ENCODE measurements at places on chromosomes 1 and 21.

DNA sequence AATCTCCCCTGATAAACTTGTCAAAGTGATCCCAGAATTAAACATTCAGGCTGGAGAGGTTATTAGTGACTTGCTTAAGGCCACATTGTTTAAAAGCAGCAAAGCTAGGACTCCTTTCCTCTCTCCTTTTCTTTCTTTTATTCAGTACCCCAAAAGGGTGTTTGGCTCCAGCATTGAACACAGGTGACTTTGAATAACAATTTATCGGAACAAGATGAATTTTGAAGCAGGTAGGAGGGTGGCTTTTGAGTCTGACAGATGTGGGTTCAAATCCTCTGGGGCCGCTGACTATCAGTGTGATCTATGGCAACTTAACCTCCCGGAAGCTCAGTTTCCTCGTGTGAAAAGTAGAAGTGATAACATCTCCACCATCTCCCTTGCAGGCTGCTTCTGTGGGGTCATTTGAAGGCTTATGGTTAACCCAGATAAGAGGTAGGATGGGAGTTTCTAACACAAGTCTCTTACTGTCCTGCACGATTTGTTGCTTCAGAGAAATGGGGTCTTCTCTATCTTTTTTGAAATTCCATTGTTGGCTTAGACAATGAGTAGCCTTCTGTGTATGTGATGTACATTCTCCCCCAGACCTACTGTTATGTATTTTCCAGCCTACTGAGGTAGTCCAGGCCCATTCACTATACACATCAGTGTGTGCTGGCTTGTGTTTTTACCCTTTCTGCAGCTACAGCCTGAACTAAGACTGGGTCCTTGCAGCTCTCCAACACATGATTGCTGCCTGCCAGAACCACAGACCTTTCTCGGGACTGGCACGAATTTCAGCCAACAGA lies 29.0 kb downstream of the JUN start:
- no peak for DNase-seq

GRCh38 chr1:17191990-17192242 lies 13.0 kb upstream of the PADI1 start:
- DNase-seq = no peak

- DNase-seq = no peak
Observed at GRCh38 chr1:230763927-230764591, 16.9 kb downstream of the CAPN9 start.

GRCh38 chr1:209937996-209938959 lies at the start of gene SYT14:
Gene SYT14, plus strand, starts transcription at chr1:209938217. Its CDS starts 48 bp downstream, at chr1:209938265.
- DNase-seq = peak; percentile 73

DNA sequence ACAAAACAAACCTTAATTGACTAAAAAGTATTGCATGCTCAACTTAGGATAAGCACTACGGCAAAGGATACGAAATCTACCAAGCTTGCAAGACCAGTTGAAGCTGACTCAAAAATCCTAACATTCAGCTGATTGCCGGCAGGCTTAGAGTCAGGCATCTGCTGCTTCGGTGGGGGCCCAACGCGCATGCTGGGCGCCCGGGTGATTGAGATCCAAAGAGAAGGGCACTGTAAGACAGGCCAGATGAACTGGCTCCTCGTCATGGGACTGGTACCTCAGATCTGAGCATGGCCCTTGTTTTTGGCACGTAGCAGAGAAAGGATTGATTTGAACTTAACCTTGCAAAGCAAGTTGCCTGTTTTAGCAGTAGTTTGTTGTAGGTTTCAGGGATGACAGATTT lies 86.6 kb downstream of the PRDM2 start:
- no peak for DNase-seq

- no peak for DNase-seq
Observed at GRCh38 chr1:202961220-202961880, 3.2 kb upstream of the ADIPOR1 start.

- DNase-seq = no peak
Observed at GRCh38 chr1:227887697-227888403, 59.9 kb downstream of the WNT9A start.

DNA sequence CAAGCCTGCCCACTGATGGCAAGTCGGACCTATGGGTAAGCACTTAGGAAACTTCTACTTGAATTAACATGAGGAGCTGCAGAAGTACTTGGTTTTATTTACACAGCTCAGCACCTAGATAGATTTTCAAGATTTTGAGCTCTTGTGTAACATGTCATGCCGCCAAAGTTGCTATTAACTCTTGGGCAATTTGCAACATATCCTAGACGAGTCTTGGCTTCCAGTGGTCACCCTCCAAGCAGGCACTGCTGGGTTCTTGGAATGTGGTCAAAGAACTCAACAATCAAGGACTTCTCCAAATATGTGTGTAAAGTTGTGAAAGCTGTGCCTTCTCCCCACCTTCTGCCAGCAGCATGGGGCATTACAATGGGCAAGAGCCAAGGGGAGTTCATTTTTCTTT lies 17.8 kb upstream of the GUCA2B start:
- peak; percentile 86 for DNase-seq

DNA sequence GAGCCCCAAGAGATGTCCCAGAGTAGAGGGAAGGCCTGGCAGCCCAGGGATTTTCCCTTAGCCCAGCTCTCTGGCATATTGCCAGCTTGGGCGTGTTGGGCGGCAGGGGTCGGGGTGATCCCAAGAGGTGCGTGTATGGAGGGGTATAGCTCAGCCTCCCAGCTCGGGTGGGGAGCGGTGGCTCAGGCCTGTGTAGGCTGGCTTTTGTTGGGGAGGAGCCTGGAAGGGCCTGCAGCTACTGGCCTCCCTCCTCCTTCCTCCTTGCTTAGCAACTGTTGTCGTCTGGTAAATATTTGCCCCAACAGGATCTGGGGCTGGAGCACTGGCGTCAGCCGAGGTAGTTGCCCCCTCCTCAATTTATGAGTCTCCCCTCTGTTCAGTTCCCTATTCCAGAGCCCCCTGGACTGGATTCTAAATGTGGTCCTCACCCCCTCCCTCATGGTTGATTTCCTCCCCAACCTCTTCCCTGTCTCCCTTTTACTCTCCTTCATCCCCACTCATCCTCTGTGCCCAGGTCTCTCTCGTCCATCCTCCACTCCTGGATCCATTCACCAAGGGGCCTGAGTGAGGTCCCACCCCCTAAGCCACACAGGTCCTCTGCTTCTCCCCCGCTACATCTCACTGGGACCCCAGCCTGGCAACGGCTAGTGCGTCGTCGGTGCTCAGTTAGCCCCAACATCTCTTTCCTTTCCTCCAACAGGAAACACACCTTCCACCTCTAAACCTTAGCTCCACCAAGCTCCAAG lies 10.3 kb upstream of the LMNA start:
- peak; percentile 74 for DNase-seq

GRCh38 chr1:230128569-230129285 lies 61.7 kb downstream of the GALNT2 start:
- no peak for DNase-seq

DNA sequence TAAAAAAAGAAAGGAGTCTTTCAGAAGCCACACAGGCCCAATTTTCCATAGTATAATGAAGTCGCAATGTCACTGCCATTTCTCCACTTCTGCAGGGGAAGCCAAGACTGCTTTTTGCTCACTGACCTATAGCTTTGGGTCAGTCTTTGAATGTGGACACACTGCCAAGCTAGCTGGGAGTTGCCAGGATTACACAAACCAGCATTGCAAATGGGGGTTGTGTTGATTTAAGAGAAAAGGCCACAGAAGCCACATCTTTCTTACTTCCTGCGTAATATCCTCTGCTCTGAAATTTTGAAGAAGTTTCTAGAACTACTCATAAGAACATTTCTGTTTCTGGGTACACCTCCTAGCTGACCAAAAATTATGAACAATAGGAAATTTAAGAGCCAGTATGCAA lies 45.8 kb upstream of the SAMSN1 start:
- no peak for DNase-seq

GRCh38 chr1:41023279-41023990 lies 1.9 kb upstream of the SLFNL1 start:
- DNase-seq = no peak

- no peak for DNase-seq
Observed at GRCh38 chr1:166811691-166812090, 27.6 kb upstream of the POGK start.

GRCh38 chr1:33292726-33293340 lies 28.1 kb downstream of the A3GALT2 start:
- no peak for DNase-seq

- no peak for DNase-seq
Observed at GRCh38 chr1:188089461-188089860, 1260.7 kb downstream of the PLA2G4A start.

GRCh38 chr1:183609313-183609712 lies 19.1 kb upstream of the NCF2 start:
- no peak for DNase-seq

DNA sequence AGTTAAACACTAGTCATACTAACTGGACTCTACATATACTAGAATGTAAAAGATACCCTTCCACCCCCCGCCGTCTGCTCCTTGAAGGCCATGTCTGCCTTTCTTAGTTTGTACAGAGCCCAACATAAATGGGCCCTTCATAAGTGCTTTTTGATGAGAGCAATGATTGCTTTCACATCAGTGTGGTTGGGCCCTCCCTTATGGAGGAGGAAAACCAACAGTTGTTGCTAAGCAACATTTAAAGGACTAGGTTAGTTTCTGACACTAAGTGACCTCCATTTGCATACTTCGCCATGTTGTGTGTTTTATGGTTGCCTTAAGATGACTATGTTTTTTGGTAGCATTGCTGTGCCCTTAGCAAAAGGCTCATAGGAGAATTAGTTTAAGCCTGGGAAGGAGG lies 182.0 kb upstream of the SGIP1 start:
- no peak for DNase-seq

DNA sequence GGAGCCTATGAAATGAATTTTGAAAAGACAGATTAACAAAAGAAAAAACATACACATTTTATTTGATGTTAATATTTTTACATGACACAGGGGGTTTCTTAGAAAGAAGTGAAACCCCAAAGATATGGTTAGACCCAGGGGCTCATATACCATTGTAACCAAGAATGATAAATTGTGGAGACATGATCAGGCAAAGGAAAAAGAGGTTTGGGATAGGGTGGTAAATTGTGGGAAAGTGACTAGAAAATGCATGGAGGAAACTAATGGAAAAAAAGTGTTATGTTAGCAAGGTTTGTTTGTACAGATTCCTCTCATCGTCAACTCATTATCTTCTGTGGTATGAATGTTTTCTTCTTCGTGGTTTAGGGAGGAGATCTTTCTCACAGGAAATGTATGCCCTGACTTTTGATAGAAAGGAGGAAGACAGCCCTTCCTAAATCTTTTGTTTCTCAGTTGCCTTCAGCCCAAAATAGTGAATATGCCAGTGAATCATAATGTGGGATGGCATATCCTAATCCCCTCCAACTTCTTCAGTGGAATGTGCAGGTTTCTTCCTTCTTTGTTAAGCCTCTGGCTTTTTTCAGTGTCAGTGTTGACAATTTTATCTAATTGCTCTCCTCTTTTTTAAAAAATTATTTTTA lies 140.4 kb upstream of the UBE2U start:
- no peak for DNase-seq

- DNase-seq = no peak
Observed at GRCh38 chr21:45528028-45528705, 14.1 kb downstream of the SLC19A1 start.

DNA sequence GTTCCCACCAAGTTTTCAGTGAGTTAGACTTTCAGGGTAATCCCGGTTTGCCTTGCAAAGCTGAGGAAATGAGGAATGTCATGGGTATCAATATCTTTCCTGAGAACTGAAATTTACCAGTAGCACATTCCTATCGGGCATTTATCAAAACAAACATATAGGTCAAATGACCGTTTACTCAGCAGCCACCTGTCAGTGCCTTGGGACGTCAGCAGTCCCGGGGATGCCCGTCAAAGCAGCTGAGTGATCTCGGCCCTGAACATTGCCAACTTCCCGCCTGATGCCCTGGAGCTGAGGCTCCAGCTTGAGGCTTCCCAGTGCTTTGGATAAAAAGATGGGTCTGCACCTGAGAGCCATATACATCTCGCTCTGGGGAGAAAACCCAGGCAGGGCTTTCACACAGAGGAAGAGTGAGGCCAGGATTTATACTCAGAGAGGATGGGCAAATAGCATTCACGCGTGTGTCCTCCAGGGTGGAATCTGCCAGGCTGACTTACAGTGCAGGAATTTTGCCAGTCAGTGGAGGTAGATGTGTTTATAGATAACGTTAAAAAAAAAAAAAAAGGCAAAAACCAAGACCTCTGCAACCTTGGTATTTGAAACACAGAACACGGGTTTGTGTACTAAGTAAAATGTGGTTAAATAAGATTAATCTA lies 435.7 kb upstream of the VAMP3 start:
- peak; percentile 33 for DNase-seq

DNA sequence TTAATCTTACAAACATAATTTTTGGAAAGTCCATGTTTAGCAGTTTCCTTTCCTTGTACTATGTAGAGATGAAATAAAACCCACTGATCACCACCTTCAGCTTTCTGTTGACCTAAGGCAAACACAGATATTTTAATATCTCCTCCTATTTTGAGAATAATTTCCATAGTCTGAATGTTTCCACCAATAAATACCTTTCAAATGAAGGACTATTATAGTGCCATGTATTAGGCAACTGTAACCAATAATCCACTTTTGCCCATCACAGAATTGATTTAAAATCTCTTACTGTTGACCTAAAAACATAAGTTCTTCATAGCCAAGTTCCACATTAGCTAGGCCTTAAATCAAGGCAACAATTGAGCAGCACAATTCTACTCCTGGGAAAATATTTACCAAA lies 1.8 kb downstream of the CDC42BPA start:
- peak; percentile 54 for DNase-seq

DNA sequence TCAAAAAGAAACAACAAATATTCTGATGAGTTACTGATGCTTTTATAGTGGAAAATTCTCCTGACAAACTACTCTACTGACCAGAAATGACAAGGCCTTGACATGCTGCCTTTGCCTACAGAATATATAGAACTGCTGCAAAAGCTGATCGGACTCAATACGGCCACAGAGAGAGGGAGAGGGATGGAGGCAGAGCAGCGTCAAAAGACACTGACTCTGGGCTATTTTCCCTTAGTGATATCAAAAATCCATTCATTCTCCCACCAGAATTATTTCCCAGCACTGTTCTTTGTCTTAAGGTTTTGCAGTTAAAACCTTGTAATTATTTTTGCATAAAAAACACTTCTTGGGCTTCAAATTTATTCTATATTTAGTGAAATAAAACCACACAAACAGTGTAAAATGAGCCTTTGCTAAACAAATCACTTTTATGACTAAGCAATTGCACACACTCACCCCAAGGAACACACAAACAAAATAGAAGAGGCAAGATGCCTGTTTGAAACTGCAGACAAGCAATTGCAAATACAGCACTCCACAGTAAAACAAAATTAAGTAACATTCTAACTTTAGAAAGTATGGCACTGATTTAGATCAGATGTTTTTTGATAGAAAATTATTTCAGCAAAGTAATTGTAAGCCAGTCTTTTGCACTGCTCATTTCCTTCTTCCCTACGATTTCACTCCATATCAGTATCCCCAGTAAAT lies 1036.4 kb downstream of the ADGRL2 start:
- DNase-seq = no peak

- no peak for DNase-seq
Observed at GRCh38 chr1:10253755-10254154, 43.4 kb downstream of the KIF1B start.

DNA sequence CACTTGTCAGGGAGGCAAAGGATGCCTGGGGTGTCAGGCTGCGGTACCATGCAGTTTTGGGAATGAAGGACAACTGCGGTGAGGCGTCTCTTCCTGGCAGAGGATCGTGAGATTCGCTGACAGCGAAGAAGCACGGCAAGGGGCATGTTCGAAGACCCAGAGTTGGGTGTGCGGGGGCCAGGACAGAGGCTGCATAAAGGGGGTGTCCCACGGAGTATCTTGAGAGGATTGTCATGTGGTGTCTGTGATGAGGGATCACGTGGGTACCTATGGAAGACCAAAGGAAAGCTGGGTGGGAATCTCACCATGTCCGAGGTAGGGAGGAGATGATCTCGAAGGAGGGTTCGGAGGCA lies 372 bp downstream of the SLC25A44 start:
- DNase-seq = no peak
